Epithelial cell of proximal tubule (primary cell): ENCODE measurements at places on chromosomes 7 and 10.

GRCh38 chr7:94391726-94392392 is 2.8 kb upstream of the COL1A2 start:
- no peak for DNase-seq

- no peak for DNase-seq
Observed at GRCh38 chr10:129275886-129276285, 191.2 kb upstream of the MGMT start.

DNA sequence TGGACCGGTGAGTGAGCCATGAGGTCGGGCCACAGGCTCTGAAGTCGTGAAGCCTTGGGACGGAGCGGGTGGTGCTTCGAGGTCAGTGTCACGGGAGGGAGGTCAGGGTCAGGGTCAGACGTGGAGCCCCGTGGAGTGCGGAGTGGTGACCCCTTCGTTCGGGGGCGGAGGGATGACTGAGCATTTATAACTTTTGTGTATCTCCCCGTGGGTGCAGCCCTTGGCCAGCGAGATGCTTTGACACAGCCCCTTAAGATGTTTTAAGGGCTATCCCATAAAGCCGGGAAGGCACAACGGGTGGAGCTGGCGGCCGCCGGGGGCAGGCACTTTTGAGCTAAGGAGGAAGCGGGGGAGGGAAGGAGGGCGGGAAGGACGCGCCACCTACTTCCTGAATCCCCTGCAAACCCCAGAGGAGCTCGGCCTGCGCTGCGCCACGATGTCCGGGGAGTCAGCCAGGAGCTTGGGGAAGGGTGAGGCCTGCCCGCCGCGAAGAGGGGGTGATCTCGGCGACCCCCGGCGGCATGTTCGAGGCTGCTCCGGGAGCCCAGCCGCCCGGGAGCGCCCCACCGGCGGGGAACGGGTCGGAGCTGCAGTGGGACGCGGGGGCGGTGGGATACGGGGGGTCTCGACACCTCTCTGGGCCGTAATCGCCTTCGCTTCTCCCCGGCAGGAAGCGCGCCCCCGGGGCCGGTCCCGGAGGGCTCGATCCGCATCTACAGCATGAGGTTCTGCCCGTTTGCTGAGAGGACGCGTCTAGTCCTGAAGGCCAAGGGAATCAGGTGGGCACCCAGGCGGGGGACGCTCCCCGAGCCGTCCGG is at the start of gene GSTO1:
Gene GSTO1 (plus strand): TSS at position 400 of the 818 bp plus-strand sequence. CDS start 37 bp downstream, at position 437.
- DNase-seq, result no peak

DNA sequence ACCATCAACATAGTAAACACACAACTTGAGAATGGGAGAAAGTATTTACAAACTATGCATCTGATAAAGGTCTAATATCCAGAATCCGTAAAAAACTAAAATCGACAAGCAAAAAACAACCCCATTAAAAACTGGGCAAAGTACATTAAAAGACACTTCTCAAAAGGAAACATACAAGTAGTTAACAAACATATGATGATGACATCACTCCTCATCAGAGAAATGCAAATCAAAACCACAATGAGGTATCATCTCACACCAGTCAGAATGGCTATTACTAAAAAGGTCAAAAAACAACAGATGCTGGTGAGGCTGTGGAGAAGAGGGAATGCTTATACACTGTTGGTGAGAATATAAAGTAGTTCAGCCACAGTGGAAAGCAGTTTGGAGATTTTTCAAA is 125.1 kb downstream of the TFPI2 start:
- no peak for DNase-seq

DNA sequence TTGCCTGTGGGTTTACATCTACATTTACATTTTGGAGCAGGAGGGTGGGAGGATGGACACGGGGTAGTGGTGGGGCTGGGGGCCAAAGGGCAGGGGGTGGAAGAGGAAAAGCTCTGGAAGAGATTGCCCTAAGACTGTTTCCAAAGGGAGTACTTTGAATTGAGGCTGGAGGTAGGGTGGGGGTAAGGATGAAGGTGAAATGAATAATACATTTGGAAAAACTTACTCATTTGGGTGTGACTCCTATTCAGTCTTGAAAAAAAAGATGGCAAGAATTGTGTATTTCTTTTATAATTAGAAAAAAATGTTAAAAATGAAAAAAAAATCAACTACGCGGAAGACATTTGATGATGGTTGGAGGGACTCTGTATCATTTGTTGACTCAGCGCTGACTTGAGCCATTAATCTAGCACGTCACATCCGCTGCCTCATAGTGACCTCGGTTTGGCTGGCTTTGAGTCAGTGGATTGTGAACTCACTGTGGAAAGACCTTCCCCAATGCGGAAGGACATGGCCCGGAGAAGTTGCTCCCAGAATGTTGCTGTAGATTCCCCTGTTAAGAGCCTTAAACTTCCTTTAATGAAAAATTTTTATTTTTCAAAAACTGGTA is 2.8 kb downstream of the FAM180A start:
- no peak for DNase-seq

DNA sequence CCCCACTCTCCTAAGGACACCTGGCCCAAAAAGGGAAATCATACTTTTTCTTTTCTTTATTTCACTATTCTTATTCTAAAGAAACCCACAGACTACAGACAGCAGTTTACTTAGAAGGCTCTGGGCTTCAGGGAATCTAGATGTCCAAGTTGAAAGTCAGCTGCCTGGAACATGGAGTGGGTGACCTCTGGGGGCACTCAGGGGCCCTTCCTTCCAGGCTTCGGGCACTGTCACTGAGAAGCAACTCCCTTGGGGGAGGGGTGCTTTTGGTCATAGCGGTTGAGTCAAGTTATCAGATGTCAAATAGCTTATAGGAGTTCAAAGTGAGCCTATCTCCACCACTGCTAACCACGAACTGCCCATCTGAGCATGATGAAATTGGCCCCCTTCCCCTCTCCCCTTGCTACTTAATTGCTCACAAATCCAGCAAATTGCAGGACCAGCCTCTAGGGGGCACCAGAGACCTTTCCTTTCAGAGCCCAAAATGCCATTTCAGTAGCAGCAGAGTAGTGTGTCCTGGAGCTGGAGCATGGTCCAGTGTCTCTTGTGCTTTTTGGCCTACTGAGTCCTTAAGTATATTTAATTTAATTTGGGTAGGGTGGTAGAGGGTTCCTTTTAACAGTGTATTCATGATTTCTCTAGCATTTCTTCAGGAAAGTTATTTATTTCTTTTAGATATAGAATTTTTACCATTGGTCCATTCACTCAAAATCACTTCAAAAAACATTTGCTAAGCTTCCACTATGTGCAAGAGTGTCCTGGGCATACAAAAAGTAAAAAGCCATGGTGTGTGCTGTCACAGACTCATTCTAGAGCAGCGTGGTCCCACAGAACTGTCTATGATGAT is 463.8 kb downstream of the KCNMA1 start:
- DNase-seq, result no peak

DNA sequence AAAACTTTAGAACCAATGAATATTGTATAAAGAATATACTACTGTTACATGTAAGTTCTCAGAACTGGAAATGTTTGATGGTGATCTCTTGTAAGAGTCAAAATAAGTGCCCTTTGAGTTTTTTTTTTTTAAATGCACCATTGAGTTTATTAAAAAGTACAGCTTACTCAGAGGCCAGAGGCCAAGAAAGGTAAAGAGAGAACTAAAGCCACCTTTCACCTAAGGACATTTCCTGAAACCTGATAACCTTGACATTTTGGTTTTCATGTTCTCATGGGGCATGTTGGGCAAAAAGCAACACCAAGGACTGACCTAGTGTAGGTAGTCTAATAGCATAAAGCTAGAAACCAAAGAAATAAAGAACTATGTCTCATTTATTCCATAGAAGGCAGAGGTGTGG is 27.7 kb downstream of the REEP3 start:
- no peak for DNase-seq

- no peak for DNase-seq
Observed at GRCh38 chr7:81143856-81144255, 225.0 kb upstream of the SEMA3C start.

GRCh38 chr7:148436571-148436970 is 154.0 kb upstream of the C7orf33 start:
- DNase-seq, result no peak

DNA sequence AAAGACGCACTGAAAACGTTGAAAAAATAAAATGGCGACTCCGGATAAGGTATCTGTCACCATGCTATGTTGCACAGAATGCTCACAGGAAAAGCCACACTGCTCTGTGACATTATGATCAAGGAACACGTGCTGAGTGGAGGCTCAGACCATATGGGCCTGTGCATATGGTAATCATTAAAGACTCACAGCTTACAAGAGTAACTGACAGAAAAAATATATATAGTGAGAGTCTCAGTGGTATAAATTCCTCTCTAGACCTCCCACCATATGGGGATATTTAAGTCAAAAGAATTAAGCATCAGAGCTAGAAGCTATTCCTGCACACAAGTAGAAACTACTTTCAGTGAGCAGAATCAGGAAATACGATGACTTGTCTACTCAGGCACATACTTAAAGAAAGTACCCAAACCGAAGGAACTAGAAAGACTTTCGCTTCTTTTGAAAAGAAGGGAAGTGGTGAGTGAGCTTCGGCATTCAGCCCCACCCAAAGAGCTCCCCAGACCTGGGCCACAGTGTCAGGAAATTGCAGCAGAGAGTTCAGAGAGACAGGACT is 65.1 kb upstream of the MPP7 start:
- DNase-seq, result no peak
